ENCODE measurements at places on chromosomes 5 and 9.

DNA sequence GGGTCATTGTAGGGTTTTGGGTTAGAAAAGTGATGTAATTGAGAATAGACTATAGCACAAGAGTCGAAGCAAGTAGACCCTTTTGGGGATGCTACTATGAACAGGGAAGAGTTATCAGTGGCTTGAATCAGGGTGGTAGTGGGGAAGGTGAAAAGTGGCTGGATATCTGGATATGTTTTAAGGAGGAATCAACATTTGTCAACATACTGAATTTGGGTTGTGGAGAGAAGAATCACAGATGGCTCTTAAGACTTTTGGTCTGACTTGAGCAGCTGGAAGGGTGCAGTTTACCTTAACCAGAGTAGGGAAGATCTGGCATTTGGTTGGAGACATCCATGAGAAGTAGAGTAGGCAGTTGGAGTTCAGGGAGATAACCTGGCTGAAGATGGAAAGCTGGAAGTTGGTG is 38.5 kb upstream of the FCHO2 start:
- no peak for DNase-seq

- DNase-seq: no peak
Observed at GRCh38 chr5:45089870-45090269, 281.1 kb downstream of the MRPS30 start.

DNA sequence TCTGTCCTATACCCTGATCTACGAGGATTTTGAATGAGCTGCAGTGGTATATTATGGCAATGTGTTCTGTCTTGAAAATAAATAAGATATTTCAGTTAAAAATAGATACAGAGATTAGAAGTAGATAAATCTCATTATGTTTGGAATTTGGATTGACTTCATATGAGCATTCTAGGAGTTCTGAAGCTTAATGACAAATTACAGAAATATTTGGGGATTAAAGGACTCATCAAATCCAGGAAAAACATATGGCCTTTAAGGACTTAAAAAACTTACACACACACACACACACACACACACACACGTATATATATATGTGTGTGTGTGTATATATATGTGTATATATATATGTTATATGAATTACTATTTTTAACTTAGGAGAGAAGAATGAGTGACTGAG is 446.9 kb upstream of the CD180 start:
- DNase-seq: no peak

GRCh38 chr9:109940561-109940960 is 160.6 kb downstream of the PALM2AKAP2 start:
- DNase-seq: no peak

DNA sequence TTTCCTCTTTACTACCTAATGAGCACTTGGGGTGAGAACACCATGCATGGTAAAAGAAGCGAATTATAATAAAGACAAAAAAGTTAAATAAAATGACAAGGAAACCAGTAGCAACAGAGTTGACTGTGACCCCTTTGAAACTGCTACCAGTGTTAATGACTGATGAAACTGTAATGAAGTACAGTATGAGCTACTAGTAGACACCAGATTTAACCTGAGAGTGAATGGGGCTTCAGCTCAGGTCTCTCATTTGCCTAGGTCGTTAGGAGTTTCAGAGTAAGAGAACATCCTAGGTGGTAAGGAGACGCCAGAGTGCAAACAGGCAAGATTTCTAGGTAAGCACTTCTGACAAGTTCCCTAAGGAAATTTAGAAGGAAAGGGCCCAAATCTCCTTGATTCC is 346.4 kb downstream of the BNC2 start:
- peak; percentile 80 for DNase-seq

GRCh38 chr9:24616863-24617262 is 71.2 kb upstream of the IZUMO3 start:
- DNase-seq: peak; percentile 22

- DNase-seq: no peak
Observed at GRCh38 chr9:2874001-2874750, 30.3 kb upstream of the PUM3 start.

DNA sequence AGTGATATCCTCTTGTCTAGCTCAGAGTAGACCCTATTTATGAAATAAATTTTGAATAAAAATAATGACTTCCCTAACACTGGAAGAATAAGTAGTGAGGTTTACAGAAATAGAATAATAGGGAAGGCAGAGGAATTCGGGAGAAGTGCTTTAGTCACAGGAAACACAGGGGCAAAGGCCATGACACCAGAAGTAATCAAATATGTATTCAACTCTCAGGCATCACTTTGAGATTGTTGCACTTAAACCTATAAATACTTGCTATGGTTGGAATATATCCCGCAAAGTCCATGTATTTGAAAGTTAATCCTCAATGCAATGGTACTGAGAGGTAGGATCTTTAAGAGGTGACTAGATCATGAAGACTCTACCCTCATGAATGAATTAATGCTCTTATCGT is 166.8 kb downstream of the YIPF5 start:
- DNase-seq: no peak

DNA sequence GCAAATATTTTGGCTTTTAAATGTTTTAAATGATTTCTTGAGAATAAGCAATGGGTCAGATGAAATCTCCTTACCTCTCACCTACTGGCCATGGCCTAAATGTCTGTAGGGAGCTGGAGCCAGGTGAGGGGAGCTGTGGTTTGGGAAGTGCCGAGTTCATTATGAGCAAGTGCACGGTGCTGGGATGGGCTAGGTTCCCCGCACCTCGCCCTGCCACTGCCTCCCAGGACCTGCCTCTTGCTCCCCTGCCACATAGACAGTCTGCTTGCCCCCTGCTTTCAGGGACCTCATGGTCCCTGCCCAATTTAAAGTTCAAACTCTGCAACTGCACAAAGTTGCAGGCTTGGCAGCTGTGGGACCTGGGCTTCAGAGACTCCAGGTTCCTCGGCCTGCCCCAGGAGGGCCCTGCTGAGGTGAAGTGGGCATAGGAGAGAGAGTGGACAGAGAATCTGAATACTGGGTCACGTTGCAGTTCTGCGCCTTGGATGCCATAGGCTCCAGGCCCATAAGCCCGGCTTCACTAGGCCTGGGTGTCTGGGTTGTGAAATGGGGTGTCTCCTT is 5.4 kb downstream of the OR13J1 start:
- DNase-seq: no peak

GRCh38 chr5:13359344-13359743 is 585.1 kb downstream of the DNAH5 start:
- DNase-seq: no peak

DNA sequence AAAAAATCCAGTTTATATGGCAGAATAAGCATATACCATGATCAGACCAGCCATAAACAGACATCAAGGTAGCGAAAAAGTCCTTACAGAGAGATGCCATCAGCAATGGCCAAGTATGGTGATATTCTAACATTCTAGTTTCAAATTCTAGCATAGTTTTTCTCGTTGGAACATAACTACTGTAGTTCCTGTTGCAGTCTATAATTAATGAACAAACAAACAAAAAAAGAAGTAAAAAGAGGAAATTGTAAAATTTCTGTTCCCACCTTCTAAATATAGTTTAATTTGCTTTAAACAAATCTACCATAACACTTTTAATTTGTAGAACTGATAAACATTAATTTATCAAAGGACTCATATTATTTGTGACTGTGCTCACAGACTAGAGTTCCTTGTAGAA is 9.9 kb upstream of the CD180 start:
- DNase-seq: no peak

DNA sequence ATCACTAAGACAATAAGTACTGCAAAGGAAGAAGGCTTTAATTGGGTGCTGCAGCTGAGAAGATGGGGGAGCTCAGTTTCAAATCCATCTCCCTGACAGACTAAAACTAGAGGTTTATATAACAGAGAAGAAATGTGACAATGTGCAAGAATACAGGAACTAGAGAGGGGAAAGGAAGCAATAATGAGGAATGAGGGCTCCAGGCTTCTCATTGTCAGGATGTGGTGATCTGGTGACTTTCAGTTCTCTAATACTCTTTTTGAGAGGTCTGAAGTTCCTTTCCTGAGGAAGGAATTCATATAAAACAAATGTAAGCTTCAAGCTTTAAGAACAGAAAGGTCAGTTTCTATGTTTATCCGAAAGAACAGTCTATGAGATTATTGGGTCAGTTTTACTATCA is 42.5 kb upstream of the SPATA31E1 start:
- no peak for DNase-seq

Measured in NCI-H526 treated with DMSO at 0.1 percent for 48 hours (cell line).